ENCODE measurements at places on chromosomes 3 and 15.

DNA sequence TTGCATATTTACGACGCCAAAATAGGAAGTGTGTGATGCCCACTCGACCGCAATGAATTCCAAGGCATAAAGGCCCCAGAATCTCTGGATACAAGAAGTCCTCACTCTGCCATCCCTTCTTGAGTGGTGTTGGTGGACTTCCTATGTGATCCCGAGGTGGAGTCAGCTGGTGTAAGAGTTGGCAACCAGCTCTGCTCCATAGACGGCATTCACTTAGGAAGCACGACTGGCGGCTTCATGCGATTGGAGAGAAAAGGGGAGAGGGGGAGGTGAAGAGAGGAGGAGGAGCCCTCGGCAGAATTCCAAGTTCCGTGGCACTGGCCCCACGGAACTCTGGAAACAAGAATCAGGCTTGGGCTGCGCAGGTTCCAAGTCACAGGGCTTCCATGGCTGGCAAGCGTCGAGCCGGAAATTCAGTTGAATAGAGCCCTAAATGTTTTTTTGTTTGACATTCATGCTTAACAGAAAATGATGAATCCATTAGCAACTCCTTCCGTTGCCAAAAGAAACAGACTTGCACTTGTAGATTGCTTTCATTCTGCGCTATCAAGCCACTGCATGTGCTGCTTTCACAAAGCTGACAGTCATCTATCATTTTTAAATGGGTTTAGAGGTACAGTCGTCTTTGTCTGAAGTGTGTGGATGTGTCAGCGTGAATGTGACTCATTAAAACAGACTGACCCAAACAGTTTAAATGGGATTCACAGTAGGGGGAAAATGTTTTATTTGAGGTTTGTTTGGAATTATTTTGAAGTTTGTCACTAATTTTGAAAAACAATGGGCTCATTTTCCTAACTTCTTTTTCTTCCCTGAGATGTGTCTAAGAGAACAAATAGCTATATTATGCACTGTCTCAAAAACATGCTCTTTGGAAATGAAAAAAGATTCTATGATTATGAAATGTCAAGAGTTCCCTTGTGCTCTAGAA is 428.3 kb upstream of the ATP11B start:
- no peak for DNase-seq

DNA sequence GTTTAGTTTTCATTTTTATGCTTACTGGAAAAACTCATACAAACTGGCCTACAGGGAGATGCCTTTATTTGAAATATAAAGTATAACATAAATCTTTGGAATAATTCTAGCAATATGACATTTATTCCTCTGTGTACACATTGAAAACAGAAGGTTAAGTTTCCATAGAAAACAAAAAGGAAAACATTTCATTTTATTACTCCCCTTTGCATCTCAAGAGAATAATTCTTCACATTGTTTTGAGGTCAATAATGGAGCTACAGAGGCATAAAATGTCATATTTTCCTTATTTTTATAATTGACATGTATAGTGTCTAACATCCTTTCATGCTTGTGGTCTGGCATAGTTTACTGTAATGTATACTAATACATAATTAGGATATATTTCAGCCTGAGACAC is 187.6 kb upstream of the AGTR1 start:
- DNase-seq: no peak

DNA sequence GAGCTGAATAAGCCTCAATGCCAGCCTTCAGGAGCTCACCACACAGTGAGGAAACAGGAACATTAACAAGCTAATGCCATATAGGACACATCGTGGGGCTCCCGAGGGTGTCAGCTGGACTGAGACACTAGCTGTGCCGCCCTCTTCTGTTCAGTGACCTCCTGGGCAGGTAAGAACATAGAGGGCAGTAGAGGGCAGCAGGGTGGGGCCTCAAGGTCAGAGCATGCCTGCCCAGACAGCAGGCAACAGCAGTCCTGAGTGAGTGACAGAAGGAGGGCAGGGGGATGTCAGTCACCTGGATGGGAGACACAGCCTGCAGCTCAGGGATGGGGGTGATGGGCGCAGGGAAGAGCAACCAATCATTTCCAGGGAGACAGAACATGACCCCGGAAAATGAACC is 15.5 kb downstream of the NTRK3 start:
- peak; percentile 40 for DNase-seq

- no peak for DNase-seq
These were observed 356.5 kb downstream of the ZIC4 start for GRCh38 chr3:147049821-147050220.

DNA sequence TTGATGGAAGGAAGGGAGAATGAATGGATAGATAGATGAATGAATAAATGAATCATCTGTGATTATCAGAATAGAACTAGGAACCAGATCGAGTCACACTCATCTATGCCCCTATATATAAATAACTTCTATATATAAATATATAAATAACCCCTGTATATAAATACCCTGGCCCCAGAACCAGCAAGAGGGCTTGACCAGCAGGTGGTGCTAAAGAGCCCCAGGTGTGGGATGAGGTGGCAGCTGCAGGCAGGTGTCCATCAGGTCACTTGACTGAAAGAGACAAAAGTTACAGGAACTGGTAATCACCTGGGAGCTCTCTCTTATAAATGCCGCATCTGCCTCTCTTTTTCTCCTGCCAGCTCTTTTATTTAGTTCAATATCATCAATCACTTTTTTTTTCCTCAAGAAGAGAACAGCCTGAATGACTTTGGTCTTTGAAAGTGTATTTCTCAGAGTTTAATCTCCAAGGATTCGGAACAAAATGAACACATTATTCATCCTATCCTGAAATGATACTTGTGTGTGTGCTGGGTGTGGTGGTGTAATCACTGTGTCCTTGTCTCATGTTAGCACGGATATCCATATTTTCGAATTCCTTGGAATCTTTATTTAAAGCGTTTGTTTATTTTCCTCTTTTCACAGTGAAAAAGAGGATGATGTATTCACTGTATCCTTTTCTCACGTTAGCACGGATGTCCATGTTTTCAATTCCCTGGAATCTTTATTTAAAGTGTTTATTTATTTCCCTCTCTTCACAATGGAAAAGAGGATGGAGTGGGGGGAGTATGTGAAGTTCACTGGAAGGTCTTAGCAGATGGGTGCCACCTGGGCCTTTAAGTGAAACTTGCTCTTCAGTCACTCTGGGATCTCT is 35.4 kb upstream of the ATG7 start:
- DNase-seq: peak; percentile 68

GRCh38 chr15:57327985-57328471 is 48.3 kb upstream of the CGNL1 start:
- DNase-seq: no peak

DNA sequence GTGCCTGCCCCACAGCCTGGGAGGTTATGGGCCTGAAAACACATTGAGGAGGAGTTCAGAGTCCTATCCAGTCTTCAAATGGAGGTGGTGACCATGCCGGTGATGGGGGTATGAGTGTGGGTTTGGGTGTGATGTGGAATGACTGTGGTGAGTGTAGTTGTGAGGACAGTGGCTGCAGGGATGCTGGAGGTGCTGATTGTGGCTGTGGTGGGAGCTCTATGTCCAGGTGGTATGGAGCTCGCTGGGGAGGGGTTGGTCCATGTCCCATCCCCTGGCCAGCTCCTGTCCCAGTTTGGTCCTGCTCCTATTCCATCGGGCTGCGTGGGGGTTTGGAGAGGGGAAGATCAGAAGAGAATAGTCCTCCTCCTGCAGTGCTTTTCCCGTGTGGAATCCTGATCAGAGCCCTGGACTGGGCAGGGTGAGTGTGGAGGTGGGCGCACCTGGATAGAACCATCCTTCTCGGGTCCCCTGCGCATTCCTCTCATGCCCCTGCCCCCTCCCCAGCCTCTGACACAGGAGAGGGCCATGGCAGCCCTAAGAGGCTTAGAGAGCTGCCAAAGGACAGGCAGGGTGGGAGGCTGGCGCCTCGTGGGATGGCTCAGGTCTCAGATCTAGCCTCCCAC is 23.0 kb upstream of the GOLGA6C start:
- no peak for DNase-seq

- DNase-seq: no peak
These were observed 14.5 kb upstream of the CAPN3 start for GRCh38 chr15:42344763-42345162.

GRCh38 chr3:13083898-13084297 is 10.7 kb upstream of the IQSEC1 start:
- DNase-seq: no peak

DNA sequence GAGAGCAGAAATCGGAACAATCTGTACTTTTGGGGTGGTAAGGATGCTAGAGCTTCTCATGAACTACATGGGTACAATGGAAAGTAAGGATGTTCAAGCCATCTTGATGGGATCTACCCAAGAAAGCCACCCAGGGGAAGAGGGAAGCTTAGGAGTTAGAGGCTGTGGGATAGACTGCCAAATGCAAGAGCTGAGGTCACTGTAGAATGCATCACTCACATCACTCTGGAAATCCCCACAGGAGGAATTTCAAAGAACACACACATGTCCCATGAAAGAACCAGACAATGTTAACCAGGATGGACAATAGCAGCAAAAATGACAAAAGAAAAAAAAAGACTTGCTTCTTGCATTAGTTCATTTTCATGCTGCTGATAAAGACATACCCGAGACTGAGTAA is 32.8 kb upstream of the UBE2E2 start:
- DNase-seq: no peak

DNA sequence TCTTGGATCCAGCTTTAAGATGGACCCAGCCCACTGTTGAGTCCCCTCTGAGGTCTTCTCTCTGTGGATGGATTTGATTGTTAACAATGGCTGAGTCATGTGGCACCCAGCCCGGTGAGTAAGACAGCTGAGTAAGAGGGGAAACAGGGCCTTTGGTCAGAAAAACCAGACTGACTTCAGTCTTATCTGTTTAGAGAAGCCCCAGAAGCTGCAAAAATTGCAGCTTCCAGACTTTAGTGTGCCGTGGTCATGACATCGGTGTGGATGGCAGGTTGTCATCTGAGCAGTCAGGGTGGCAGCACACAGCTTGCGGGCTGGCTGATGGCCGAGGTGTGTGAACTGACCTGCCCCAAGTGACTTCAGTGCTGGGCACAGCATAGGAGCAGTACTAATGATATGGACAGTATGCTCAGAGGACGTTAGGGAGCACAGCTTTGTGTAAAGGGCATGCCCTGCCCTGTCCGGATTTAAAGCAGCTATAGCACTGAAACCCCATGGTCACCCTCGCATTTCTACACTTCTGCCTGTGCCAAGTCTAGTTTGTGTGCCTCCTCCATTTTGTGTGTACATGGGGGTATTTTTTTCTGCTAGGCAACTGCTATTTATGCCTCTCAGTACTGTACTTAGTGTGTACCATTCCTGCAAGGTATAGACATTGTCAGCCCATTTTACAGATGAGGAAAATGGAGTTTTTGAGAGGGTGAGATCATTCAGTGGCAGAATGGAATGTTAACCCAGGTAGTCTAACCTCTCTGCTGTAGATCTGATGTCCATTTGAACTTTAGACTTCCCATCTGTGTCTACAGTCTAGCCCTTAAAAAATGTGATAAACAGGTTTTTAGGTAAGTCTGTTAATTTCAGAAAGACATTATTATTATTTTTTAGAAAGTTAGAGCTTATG is 44.4 kb downstream of the FLNB start:
- DNase-seq: no peak

- DNase-seq: no peak
These were observed 70.7 kb upstream of the DCBLD2 start for GRCh38 chr3:98972155-98972554.

- no peak for DNase-seq
These were observed 53.0 kb downstream of the KLHL6 start for GRCh38 chr3:183502237-183503181.

- DNase-seq: no peak
These were observed 263.8 kb downstream of the FEZF2 start for GRCh38 chr3:62109534-62109933.

- no peak for DNase-seq
These were observed 32.4 kb downstream of the EHD4 start for GRCh38 chr15:41939986-41940385.

DNA sequence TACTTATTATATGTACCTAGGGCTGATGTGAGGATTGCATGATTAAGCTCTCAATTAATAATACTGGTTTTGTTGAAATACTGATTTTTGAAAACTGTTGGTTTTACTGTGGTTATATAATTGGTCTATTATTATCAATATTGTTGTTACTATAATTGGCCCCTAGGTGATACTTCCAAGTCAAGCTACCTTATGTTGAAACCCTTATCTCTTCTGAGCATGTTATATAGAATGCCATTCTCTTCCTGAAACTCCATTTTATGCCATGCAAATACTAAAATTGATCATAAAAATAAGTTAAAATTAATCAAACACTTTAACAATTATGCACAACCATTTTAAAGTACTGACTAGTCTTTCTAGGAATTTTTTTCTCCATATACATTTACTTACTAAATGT is 46.1 kb downstream of the BBS4 start:
- DNase-seq: no peak

DNA sequence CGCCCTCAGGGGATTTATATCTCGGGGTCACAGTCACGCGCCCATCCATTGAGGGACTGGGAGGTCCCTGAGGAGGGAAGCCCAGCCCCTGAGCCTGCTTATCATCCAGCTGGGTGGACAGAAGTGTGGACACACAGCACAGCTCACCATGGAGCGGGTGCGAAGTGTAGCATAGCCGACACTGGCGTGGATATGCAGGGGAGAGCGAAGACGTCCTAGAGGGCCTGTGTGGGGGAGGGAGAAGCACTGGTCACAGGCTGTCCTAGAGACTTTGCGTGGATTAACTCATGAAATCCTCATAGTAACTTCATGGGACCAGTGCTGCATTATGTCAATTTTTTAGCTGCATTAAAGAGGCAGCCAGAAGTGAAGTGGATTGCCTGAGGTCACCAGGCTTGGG is 26.1 kb upstream of the PLXND1 start:
- DNase-seq: no peak

- DNase-seq: no peak
These were observed 74.2 kb downstream of the RFTN1 start for GRCh38 chr3:16439163-16439847.

DNA sequence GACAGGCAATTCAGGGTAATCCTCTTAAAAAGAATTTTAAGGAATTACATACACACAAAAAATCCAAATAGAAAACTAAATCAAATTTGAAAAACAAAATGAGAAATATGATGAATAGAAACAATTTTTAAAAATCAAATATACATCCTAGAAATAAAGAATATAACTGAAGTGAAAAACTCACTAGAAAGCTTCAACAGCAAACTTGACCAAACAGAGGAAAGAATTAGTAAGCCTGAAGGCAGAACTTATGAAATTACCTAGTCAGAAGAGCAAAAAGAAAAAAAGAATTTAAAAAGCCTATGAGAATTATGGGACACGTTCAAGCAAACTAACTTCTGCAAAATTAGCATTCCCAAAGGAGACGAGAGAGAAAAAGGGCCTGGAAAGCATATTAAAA is 206.1 kb downstream of the PCCB start:
- DNase-seq: no peak

- DNase-seq: no peak
These were observed 154.8 kb downstream of the PLCL2 start for GRCh38 chr3:17039594-17039993.

- no peak for DNase-seq
These were observed 10.5 kb upstream of the GADL1 start for GRCh38 chr3:30904996-30905395.

Measured in ecto neural progenitor cell (in vitro differentiated cells).